Common myeloid progenitor, CD34-positive (primary cell): ENCODE measurements at places on chromosomes 16 and 17.

- no peak for DNase-seq
Observed at GRCh38 chr16:75624921-75625334, 1.8 kb upstream of the ADAT1 start.

- DNase-seq, result no peak
Observed at GRCh38 chr16:56063111-56063510, 128.2 kb upstream of the GNAO1 start.

DNA sequence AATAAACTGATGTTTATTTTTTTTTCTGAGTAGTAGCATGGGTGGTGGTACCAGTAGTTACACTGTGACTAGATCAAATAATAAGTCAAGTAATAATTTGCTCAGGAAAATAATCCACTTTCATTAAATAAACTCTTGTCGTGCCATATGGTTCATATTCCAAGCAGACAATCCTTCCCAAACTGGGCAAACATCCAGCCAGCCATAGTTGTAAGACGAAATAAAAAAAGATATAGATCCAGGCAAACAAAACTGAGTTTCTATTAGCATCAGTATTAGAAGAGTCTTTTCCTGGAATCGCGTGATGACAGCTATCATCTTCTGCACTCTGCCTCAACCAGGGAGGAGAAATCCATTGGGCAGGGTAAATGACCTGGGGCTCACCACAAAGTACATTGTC lies 508.4 kb upstream of the GOT2 start:
- DNase-seq, result no peak

DNA sequence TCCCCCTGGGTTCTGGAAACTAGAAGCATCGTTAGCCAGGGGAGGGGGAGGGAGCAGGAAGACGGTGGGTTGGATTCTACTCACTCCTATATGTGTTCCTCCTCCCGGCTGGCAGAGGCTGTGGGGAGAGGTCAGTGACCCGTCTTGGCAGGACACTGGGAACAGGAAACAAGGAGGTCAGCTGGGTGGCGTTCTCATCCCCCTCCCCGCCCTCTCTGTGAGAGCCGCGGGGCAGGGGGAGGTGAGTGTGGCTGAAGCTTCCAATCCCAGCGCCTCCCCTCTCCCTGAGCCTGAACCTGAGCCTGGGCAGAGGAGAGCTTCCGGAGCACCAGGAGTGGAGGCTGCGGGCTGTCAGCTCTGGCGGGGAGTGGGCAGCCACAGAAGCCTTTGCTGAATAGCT lies 12.5 kb downstream of the GPRC5C start:
- DNase-seq, result no peak

- DNase-seq, result no peak
Observed at GRCh38 chr16:50737420-50737959, 4.4 kb upstream of the CYLD start.

DNA sequence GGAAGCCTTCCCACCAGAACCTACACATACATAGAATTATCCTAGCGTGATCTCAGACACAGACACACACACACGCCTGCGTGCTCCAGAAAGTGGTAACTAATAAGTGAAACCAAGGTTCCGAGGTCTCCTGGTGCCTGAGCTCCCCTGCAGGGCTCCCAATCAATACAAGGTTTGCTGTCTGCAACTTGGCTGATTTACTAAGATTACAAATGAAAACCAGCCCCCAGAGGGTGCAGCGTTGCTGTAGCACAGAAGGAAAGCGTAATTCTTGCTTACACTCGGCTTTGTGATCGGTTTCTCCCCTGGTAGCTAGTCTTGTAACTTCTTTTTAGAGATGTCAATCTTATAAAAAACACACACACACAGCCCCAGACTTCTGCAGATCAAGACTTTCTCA lies 334.1 kb upstream of the XYLT1 start:
- DNase-seq, result no peak

- no peak for DNase-seq
Observed at GRCh38 chr17:73783945-73784603, 139.8 kb upstream of the SDK2 start.

- DNase-seq, result no peak
Observed at GRCh38 chr16:77594799-77595596, 127.3 kb upstream of the NUDT7 start.

- no peak for DNase-seq
Observed at GRCh38 chr17:7955414-7956227, 23.6 kb downstream of the CNTROB start.

DNA sequence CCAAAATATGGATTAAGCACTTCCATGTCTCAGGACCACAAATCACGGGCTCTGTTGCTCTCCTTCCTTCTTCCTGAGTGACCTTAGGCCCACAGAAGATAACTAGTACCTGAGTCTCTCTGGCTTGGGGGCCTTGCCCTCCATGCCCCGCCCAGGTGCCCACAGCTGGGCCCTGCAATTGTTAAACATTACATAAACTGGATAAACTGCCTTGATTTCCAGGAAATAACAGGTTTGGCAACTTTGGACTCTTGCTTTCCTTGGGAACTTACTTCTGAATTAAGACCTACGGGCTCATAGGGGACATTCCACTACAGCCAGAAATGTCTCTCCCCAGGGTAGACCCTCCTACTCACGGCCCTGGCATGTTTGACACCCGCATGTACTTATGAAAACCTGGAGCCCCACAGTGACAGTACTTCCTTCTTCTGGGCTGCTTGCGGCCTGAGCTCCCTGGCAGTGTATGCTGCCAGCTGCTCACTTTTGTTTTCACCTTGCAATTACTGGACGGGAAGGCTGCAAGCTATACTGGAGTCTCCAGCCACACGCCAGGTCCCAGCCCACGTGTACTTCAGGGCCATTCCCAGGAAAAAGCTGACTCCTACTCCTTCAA lies 2.3 kb upstream of the UBALD2 start:
- peak; percentile 89 for DNase-seq

GRCh38 chr17:19486351-19487023 lies 47.2 kb upstream of the SLC47A1 start:
- no peak for DNase-seq

GRCh38 chr17:29180034-29180787 lies at the start of gene MYO18A:
Gene MYO18A, minus strand, starts transcription at chr17:29180398. Its CDS starts 13,458 bp downstream, at chr17:29166940.
- DNase-seq, result peak; percentile 70

DNA sequence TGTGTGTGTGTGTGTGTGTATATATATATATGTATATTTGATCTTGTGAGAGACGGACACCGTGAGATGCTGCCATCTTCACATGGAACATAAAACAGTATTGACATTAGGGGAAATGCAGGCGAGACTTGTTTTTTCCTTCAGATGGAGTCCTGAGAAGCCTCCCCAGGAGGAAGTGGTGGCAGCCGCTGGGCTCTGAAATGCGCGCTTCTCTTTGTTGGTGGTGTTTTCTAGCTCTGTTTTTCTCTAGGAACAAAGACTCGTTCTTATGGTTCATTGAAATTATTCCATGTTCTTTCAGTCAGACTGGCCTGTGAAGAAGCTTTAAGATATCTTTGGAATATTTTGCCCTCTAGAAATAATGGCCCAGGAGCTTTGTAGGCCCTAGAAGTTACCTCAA lies 32.9 kb downstream of the SNX29 start:
- peak; percentile 40 for DNase-seq

GRCh38 chr17:40470932-40471828 lies 27.9 kb downstream of the IGFBP4 start:
- DNase-seq, result no peak

- DNase-seq, result no peak
Observed at GRCh38 chr17:49630113-49630900, 47.6 kb downstream of the SPOP start.

- no peak for DNase-seq
Observed at GRCh38 chr16:83588070-83588469, 219.7 kb upstream of the HSBP1 start.

- DNase-seq, result no peak
Observed at GRCh38 chr16:71863995-71864394, 18.2 kb downstream of the ATXN1L start.

DNA sequence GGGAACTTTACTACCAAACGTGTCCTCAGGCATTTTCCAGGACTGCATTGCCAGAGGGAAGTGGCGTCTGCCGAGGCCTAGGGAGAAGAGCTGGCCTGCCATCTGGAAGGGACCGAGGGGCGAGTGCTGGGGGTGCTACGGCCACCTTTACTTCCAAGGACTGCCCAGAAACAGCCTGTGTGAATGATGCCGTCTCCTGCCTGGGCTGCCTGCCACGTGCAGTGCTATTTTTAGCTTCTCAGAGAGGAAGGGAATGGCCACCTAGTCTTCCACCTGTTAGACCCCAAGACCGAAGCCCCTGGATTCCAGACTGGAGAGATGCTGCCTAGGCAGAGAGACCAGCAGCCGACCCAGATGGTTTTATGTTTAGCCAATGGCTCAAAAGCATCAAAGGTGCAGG lies 57.2 kb downstream of the VAC14 start:
- DNase-seq, result no peak

- DNase-seq, result no peak
Observed at GRCh38 chr16:73051226-73051625, 3.3 kb upstream of the ZFHX3 start.

DNA sequence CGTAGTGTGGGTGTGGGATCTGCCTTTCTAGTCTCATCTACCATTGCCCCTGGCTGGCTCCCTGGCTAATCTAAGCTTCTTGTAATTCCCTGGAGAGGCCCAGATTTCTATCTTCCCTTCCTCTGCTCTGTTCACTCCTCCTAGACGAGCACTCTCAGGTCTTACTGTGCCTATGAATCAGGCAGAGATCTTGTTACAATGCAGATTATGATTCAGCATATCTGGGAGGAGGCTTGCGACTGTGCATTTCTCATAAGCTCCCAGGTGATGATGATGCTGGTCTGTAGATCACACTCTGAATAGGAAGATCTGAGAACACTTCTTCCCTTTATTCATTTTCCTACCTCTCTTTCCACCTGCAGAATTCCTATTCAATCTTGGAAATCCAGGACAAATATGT lies 200.1 kb downstream of the CBLN1 start:
- no peak for DNase-seq

GRCh38 chr16:85167589-85168537 lies 55.6 kb upstream of the CIBAR2 start:
- no peak for DNase-seq

DNA sequence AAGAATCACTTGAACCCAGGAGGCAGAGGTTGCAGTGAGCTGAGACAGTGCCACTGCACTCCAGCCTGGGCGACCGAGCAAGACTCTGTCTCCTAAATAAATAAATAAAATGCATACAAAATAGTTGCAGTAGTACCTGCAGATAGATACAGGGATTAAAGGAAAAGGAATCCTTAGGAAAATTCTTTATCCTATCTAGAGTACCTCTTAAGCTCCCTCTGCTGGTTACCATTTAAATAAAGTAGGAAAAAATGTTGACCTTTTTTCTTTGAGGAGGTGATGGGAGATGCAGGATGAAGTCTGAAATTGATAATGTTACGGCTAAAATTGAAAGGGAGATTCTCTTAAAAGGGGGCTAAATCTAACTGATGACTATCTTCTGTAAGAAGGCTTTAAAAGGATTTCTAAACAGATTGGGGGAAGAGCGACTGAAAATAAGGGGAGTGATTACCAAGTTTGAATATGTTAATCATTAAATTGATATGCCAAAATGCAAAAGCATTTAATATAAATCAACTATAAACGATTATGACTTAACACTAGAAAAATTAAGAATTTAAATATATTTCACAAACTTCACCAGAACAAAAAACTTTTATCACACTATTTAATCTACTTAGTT lies 29.4 kb downstream of the C16orf87 start:
- no peak for DNase-seq

DNA sequence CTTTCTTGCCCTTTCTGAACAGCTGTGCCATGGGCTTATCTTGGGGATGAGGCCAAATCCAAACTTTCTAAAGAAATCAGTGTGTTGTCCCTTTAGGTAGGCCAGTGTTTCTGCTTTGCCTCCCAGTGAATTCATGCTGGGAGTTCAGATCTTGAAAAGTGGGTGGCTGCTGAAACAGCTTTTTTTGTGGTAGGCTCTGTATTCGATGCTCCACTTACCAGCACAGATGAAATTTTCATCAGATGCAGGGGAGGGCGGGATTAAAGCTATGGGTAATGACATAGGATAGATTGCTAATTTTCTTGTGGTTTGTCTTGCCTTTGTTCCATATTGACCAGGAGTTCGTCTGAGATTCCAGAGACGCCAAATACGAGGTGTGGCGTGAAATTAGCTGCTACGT lies 2.8 kb downstream of the SOCS7 start:
- no peak for DNase-seq

DNA sequence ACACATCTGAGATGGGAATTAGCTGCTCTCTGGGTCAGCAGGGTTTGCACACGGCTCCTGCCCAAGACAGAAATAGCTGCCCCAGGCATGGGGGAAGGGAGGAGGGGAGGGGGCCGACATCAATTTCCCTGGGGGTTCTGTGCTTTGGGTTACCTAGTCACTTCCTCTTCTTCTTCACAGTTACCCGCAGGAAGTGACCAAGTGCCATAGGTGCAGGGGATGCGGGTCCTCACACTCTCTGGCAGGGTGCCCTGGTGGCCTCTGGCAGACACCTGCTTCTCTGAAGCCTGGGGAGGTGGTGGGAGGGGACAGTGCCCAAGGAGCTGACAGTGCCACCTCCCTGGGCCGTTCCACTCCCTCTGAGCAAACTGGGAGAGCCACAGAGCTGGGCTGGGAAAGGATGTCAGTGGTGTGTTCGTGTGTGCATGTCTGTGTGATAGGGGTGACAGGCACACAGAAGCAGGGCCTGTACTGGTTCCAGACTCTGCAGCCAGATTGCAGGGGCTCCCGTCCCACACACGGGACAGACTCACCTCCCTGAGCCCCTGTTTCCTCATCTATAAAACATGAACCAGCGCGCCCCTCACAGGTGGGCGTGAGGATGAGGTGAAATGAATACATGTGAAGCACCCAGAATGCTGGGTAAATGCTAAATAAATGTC lies 18.2 kb downstream of the SCN4A start:
- DNase-seq, result peak; percentile 90

- DNase-seq, result peak; percentile 67
Observed at GRCh38 chr16:30526137-30526822, at the start of gene ZNF768. Gene ZNF768, minus strand, starts transcription at chr16:30526566. Its CDS starts 153 bp downstream, at chr16:30526413.

- no peak for DNase-seq
Observed at GRCh38 chr16:65185241-65185778, 63.4 kb upstream of the CDH11 start.

DNA sequence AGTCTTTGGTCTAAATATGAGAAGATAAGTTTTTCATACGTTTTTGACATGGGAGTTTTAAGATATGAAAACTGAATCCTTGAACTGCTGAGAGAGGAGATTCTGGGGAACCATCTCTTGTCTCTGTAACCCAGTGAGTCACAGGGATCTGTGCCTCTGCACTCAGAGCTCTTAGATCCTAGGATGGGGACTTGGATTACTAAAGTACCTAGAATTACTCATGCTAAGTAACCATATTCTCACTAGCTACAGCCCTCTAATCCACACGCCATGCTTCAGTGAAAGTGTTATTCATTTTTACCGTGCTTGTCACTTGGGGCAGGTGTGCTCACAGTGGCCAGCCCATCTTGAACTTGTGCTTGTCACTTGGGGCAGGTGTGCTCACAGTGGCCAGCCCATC lies 2.0 kb downstream of the MRM3 start:
- no peak for DNase-seq

DNA sequence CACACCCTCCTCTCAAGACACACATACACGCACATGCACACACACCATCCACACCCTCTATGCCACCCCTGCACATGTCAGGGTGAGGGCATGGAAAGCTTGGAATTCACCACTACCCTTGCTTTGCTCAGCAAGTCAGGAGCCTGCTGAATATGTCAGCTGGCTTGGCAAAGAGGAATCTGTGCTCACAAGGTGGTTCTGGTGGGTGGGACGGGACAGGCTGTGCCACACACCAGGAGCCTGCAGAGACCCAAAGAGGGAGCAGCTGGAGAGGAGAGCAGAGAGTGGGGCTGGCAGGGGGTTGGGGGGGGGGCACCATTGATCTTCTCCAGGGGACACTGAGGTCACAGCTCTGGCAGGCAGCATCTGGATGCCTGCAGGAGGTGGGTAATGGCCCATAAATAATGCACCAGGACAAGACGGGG lies 48.7 kb upstream of the NDRG4 start:
- no peak for DNase-seq
